ENCODE measurements at places on chromosomes 2 and 18.
A peak's percentile ranks its signal among the peaks of the same experiment; 100 is the strongest.

GRCh38 chr2:72846171-72847095 lies 20.6 kb upstream of the EXOC6B start:
- no peak for DNase-seq

- no peak for DNase-seq
Observed at GRCh38 chr2:222915092-222915957, 54.5 kb downstream of the ACSL3 start.

DNA sequence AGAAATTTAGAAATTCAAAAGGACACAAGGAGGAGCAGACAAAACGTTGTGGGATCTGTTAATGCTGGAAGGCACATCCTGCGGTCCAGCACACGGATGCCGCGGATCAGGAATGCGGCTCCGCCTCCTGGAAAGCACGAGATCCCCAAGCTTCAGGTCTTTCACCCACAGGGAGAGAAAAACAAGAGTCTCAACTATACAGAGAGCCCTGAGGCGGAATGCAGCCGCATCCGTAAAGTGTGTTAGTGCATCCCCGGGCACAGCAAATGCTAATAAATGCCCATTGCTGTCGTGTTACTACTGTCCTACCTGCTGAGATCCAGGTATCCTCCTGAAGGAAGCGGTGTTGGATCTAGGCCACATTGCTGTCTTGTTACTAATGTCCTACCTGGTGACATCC lies 303.9 kb downstream of the EIPR1 start:
- DNase-seq = no peak

DNA sequence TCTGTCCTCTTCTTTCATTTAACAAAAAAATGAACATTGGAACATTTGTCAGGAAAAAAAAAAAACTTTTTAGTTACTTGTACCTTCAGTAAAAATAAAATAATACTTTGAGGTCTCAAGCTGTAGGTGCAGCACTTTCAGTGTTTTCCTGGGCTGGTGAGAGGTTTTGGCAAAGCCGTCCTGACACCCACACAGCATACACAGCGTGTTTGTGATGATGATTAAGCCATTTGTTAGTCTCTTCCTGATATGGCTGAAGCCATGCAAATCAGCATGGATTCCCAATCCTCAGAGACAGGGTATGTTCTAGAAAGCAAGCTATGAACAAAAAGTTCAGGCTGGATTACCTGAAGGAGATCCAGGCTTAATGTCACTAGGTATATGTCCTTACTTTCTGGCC lies 236.8 kb downstream of the ZNF516 start:
- no peak for DNase-seq

DNA sequence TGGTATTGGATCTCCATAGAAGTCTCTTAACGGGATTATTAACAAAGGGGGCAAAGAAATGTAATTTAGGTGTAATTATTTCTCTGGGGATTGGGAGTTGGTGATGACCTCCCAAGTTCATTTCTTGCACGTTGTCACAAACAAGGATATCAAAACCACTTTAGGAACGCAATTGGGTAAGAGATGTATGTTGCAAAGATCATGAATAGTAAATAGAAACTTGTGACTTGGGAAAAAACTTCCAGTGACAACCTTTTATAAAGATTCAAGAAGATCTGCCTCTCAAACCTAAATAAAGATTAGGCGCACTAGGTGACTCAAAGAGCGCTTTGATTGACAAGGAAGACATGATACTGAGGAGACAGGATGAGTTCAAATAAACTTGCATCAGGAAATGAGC lies 127.8 kb upstream of the TRIB2 start:
- DNase-seq = no peak

DNA sequence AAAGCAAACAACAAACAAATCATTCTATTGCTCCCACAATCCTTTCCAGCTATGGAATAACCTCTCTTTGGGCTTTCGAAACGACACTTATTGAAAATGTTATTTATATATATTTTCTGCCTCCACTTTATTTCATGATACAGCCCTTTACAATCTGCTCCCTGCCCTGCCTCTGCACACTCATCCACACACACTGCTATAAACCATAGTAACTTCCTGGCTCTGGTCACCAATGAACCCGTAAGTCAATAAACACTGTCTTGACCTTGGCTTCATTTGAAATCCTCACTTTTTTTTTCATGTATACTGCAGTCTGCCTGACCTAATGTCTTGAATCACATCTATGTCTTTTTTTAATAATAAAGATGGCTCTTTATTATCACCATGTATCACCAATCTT lies 161.5 kb downstream of the SLC39A10 start:
- no peak for DNase-seq

DNA sequence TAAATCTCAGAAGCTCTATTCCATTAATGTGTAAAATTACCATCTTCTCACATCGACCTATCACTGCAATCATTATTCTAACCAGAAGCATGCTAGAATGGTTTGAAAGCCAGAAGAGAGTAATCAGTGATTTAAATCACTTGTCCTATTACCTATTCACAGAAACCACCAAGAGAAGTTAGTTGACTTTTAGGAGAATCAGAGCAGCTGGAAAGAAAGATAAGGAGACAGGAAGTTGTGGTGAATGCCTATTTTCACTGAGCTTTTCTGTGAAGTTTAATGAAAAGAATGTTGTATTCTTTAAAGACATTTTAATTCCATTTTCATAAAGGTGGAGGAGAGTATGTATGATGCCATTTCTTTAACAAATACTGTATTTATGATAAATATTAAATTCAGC lies 352.6 kb upstream of the CRIM1 start:
- DNase-seq = no peak

DNA sequence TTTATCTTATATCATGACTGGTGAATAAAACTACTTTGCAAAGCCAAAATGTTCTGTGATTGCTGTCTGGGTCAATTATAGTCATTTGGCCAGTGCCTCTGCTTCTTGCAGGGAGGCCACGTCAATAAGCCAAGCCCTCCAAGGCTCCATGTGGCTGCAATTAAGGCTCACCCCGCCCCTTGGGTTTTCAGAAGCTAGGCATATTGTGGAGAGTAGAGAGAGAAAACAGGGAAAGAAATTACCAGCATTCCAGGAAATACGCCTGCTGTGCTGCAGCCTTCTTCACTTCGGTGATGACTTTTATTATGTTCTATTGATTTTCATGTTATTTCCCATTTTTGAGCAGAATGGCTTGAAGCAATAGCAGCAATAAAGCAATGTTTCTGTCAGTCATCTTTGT lies 319.7 kb downstream of the SOX11 start:
- no peak for DNase-seq

DNA sequence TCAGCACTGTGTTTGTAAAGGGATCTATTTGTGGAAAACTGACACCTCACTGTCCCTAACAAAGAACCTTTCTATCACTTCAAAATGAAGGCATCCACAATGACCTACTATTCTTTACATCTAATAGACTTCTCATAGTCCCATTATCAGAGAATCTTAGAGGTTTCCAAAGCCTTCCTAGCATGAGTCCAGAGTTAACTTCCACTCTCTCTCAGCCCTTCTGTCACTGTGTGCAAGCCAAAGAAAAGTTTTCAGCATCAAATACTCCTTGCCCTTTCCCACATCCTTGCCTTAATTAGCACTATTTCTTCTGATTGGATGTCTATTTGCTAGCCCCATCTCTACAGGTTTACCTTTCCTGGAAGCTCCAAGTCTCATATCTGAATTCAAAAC lies 178.5 kb downstream of the ERBB4 start:
- DNase-seq = no peak

DNA sequence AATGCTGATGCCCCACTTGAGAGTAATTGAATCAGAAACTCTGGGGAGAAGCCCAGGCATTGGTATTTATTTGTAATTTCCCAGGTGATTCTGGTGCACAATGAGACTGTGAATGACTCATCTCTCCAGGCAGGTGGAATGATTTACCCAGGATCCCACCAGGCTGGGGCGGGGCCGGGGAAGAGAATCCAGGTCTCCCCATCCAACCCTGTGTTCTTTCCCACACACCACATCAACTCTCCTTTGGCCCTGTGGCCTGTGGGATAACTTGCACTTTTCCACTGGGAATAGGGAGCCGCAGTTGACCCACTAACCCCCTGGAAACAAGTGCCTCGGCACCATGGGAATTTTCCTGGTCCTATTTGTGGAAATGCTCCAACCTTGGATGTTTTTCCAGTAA lies 409.8 kb downstream of the ZNF521 start:
- no peak for DNase-seq

- no peak for DNase-seq
Observed at GRCh38 chr18:63001861-63002260, 286.5 kb downstream of the PHLPP1 start.

DNA sequence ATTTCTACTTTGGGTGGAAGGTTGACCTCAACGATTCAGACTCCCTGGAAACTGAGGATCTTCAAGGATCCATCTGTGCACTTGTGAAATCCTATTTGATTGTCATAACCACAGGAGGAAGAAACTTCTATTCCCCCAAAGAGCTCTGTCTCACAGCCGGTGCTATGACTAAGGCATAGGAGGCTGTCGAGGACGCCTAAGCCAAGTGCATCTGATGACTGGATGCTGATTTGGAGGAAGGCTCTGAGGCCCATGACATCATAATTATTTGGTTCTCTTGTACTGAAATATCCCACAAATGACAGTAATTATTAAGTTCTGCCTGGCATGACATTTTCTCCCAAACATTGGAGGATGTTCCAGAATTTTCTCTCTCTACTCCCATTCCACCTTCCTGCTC lies 13.8 kb upstream of the KCNF1 start:
- DNase-seq = no peak

GRCh38 chr18:24982831-24983230 lies 369.1 kb downstream of the ZNF521 start:
- no peak for DNase-seq

- DNase-seq = no peak
Observed at GRCh38 chr2:60746318-60746717, 9.8 kb upstream of the PAPOLG start.

GRCh38 chr2:179338681-179339080 lies 74.0 kb upstream of the SESTD1 start:
- no peak for DNase-seq

DNA sequence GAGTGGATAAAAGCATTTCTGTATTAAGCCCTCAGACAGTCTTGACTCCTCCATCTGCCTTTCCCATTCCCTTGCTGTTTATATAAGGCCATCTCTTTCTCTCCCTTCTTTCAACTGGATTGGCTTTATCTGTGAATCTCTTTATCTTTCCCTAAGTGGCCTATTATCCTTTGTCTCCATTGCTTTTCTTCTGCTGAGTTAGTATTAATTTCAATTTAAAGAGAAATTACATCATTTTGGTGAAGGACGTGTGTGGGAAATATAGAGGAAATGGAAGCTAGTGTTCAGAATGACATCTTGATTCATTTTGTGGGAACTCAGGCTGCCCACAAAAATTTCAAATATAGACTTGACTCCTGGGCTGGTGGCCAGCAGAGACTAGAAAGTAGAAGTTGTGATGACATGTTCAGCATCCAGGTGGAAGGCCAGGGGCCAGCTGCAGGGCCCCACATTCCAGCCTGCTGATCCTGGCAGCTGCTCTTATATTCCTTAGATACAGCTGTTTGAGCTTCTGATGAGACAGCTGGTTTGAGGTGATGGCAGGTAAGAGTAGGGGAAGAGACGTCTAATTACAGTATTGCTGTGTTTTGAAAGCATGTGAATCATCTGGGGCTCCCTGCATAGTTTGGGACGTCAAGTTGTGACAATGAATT lies 52.3 kb downstream of the DIS3L2 start:
- no peak for DNase-seq

GRCh38 chr2:121722479-121722878 lies 14.2 kb downstream of the NIFK start:
- DNase-seq = peak; percentile 59

- DNase-seq = no peak
Observed at GRCh38 chr2:165911231-165911630, 42.3 kb downstream of the TTC21B start.

- no peak for DNase-seq
Observed at GRCh38 chr2:141329964-141330363, 800.9 kb downstream of the LRP1B start.

- no peak for DNase-seq
Observed at GRCh38 chr2:195151711-195152110, 505.3 kb upstream of the SLC39A10 start.

- no peak for DNase-seq
Observed at GRCh38 chr18:63141778-63142176, 177.8 kb downstream of the BCL2 start.

- DNase-seq = no peak
Observed at GRCh38 chr2:6916224-6916623, 988 bp upstream of the RNF144A start.

GRCh38 chr18:7232218-7232617 lies 1.3 kb downstream of the LRRC30 start:
- no peak for DNase-seq

DNA sequence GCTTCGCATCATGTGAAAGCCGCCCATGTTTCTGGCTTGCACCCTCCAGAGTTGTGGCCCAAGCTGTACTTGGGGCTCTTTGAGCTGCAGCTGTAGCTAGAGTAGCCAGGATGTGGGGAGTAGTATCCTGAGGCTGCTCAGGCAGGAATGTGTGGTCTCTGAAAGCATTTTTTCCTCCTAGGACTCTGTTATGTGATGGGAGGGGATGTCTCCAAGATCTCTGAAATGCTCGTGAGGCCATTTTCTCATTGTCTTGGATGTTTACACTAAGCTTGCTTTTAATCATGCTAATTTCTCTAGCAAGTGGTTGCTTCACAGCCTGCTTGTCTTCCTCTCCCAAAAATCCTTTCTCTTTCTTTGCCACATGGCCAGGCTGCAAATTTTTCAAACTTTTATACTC lies 687.6 kb downstream of the DCDC2C start:
- no peak for DNase-seq

- no peak for DNase-seq
Observed at GRCh38 chr2:39434233-39434897, 2.7 kb downstream of the MAP4K3 start.

- no peak for DNase-seq
Observed at GRCh38 chr2:239465017-239466001, 64.5 kb upstream of the HDAC4 start.

- no peak for DNase-seq
Observed at GRCh38 chr2:29787473-29788465, 133.6 kb downstream of the ALK start.

DNA sequence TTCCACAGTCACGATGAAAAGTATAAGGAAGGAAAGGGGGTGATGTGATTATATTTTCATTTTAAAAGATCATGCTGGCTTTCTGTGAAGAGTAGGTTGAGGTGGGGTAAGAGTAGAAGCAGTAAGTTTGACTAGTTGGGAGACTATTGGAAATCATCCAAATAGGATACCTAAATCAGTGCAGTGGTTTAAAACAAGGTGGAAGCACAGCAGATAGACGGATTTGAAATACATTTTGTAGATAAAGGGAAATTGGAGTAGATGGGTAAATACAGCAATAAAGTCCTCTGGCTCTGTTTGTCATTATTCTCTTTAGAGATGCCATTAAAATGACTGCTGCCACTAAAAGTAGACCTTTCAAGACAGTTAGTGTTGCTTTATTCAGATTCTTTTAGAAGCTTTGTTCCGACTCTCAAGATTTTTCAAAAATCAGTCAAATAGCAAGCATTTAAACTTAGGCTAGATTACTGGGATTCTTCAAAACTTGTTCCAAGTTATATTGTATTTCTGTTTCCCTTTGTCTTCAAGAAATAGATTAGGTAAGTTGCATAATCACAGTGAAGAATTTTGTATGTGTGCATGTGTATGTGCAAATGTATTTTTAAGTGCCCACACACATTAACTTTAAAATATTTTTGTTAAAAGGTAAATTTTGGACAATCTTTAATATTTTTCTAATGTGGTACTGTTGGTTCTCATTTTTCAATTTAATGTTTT lies 61.7 kb upstream of the DTNA start:
- DNase-seq = no peak

- DNase-seq = no peak
Observed at GRCh38 chr2:33516456-33516995, 40.1 kb downstream of the RASGRP3 start.
